ENCODE measurements at places on chromosomes 2 and 18. TPM values are rescaled to one million over a fixed set of nuclear protein-coding genes. Genes with fewer than 3 reads are reported as not detected.

The ST6GAL2 gene
- total RNA-seq = 21.3 TPM

The GRP gene
- total RNA-seq = not detected

The UGT1A3 gene
- not detected for total RNA-seq

The CDK5R2 gene
- total RNA-seq = under 0.01 TPM

The IL36B gene
- not detected for total RNA-seq

The GNAL gene
- 0.27 TPM for total RNA-seq

The RIT2 gene
- not detected for total RNA-seq

The RTP5 gene
- 1.1 TPM for total RNA-seq

The SP140 gene
- 1.3 TPM for total RNA-seq

The KANSL3 gene
- total RNA-seq = 72.7 TPM

The ASIC4 gene
- 0.27 TPM for total RNA-seq

The ZNF385B gene
- total RNA-seq = not detected

The OTOS gene
- not detected for total RNA-seq

The AMER3 gene
- under 0.01 TPM for total RNA-seq

The NXPH2 gene
- not detected for total RNA-seq

The TUBA3E gene
- total RNA-seq = not detected

The UGT1A5 gene
- total RNA-seq = not detected

The HRH4 gene
- 0.54 TPM for total RNA-seq
